ENCODE measurements at places on chromosomes 11 and 22. TPM values are rescaled to one million over a fixed set of nuclear protein-coding genes. Genes with fewer than 3 reads are reported as not detected.
A peak's percentile ranks its signal among the peaks of the same experiment; 100 is the strongest.

DNA sequence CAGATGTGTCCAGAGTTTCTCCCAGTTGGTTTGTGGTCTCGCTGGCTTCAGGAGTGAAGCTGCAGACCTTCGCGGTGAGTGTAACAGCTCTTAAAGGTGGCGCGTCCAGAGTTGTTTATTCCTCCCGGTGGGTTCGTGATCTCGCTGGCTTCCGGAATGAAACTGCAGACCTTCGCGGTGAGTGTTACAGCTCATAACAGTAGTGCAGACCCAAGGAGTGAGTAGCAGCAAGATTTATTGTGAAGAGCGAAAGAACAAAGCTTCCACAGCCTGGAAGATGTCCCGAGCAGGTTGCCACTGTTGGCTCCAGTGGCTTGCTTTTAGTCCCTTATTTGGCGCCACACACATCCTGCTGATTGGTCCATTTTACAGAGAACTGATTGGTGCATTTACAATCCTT, 1.8 kb upstream of the PGA3 start:
- no peak for DNase-seq

GRCh38 chr11:8442301-8442700, 151.7 kb downstream of the STK33 start:
- DNase-seq: no peak

- no peak for DNase-seq
Measured at GRCh38 chr11:23103416-23103815, 243.1 kb upstream of the CCDC179 start.

DNA sequence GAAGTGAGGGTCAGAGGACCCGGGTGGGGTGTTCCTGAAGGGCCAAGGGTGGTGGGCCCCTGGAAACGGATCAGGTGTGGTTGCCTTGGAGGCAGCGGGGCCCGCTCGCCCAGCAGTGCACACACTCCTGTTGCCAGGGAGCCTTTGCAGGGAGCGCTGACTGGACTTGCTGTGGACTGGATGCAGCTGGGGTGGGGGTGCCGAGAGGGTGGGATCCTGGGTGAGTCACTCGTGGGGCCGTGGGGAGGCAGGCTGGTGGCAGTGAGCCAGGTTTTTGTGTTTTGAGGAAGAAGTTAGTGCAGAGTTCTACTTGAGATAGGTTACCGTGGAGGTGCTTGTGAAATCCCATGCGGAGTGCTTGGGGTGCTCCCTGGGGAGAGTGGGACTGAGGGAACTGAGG, 1.3 kb downstream of the MRPL23 start:
- no peak for DNase-seq

- DNase-seq: no peak
Measured at GRCh38 chr11:98944461-98944860, 76.3 kb upstream of the CNTN5 start.

DNA sequence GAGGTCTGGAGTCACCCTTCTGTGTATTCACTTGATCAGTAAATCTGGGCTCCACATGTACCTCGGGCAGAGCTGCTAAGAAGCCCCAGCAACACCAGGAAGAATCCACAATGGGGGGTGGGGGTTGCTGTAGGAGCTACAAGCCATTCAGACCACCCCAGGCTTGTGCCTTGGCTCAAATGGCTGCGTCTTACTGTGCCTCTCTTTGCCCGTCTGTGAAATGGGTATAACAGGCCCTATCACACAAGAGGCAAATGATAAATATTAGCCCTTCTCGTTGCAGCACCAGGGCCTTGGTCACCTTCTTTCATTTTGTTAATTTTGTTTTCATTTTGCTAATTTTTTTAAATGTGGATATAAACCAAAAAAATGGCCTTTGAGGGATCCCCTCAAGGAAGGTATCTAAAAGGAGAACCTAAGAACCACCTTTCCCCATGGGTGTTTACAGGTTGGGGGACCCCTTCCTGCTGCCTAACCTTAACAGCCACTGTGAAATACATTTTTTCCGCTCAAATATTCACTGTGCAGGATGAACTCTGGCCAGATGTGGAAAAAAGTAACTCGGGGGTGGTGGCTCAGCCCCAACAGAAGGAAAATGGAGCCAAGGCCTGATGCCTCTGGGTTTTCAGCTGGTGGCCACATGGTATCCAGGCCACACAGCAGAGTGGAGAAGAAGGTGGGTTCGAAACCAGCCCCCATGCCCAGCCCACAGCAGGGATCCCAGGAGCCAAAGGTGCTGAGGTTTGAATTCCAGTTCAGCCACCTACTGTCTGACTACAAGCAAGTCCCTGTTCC, 284.0 kb downstream of the MN1 start:
- DNase-seq: no peak

DNA sequence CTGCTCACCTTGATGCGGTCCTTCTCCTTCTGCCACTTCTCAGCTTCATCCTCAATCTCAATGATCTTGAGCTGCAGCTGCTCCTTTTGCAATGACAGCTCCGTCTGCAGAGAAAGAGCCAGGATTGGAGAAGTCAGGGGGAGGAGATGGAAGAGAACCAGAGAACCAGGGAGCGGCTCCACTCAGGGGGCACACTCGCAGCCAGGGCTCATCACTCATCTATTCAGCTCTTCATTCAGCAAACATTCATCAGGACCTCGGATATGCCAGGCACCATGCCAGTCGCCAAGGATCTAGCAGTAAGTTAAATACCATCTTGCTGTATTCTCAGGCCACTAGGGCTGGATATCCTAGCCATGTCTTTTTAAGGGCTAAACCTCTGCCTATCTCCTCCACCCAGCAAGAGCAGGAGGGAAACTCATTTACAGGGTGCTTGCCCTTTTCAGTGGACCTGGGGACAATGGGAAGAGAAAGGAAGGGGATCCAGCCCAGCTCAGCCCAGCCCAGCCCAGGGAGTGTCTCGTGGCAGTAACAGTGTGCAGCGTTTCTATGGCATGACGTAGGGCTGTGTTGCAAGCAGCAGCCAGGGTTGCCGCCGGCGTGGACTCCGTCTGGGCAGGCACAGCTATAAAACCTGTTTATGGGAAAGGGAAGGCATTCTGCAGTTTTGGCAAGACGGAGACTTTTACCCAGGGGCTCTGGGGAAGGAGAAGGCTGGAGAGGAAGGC, 9.4 kb downstream of the TRIM29 start:
- peak; percentile 35 for DNase-seq

DNA sequence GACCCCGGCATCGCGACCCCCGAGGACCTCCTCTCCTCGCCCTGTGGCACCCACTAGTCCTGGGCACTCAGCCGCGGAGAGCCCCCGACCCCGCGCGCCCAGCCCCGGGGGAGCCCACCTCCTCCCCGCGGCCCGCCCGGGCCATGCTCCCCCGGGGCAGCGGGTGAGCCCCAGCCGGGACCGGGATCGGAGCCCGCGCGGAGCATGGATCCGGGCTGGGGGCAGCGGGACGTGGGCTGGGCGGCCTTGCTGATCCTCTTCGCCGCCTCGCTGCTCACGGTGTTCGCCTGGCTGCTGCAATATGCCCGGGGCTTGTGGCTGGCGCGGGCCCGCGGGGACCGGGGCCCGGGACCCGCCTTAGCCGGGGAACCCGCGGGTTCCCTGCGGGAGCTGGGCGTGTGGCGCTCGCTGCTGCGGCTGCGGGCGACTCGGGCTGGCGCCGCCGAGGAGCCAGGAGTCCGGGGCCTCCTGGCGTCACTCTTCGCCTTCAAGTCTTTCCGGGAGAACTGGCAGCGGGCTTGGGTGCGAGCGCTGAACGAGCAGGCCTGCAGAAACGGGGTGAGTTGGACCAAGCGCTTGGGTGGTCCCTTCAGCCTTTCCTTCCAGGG, 498 bp downstream of the C2CD2L start:
- no peak for DNase-seq

DNA sequence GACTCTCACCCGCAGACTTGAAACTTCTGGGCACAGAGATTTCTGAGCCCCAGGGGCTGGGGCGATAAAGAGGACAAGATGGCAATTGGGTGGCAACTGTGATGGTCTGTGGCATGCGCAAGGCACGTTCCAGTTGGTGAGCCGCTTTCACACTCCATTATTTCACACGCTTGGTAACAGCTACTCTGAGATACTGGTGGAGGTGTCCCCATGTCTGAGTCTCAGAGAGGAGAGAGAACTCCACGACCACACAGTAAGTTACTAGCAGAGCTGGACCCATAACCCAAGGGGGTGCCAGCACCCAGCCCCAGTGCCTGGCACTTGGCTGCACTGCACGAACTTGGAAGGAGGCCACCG, 6.0 kb upstream of the KCNJ4 start:
- DNase-seq: peak; percentile 61

DNA sequence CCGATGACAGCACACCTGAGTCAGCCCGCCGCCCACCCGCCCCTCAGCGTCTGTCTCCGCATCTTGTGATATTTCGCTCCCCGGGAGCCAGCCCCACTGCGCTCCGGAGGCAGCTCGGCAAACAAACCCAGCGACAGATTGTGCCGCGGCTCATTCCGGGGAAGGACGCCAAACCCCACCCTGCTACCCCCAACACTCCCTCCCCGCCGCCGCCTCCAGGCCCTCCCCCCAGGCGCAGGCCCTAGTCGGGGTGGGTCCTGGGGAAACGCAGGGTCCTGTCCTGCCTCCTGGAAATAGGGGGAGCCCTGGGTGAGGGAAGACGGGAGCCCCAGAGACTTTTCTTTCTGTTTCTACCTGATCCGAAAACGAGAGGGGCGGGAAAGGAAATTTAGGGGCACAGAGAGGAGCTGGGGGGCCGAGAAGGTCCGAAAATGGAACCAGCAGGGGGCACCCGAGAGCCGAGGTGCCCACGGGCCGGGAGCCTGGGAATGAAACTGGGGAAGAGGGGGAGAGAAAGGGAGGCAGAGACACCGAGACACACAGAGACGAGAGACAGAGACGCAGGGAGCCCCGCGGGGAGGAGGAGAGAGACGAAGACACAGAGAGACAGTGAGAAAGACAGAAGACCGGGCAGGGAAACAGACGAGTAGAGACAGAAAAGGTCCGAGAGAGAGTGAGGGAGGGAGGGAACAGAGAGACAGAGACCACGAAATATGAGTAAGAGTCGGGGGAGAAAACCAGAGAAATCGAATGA, 1.7 kb upstream of the RTN4RL2 start:
- no peak for DNase-seq

- peak; percentile 69 for DNase-seq
Measured at GRCh38 chr22:49372530-49373288, 455.0 kb downstream of the BRD1 start.

DNA sequence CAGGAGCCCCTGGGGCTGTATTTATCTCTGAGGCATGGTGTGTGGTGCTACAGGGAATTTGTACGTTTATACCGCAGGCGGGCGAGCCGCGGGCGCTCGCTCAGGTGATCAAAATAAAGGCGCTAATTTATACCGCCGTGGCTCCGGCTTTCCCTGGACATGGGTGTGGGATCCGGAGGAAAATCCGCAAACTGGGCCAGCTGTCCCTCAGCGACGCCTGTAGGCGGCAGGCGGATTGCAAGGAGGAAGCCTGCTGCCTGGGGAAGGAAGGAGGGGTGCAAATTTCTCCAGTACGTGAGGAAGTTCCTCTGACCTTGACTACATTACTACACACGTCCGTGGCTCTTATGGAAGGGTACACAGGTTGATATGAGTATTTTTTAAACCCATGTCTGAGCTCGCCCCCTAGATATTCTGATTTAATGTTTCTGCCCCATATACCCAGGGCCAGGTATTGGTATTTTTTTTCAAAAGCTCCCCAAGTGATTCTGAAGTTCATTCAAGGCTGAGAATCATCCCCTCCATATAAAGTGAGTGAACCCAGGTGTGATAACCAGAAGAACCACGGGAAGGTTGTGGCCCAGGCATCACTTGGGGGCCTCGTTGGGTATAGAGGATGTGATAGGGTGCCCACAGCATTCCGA, 2.8 kb downstream of the MYOD1 start:
- DNase-seq: peak; percentile 62

DNA sequence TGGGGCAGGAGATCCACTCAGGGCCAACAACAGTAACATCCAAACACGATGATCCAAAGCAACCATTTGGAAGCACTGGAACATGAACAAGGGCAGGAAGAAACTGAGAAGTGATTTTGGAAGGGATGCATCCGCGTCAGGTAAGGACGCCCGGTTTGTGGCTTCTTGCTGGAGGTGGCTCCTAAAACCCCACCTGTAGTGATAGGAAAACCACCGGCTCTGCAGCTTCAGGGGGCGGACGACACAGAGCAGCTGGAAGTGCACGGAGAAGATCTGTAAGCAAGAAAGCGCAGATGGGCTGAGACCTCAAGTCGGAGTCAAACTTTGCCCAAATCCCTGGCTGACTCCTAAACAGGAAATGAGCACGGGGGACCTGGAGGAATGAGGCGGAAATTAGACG, 1066.1 kb downstream of the BRD1 start:
- peak; percentile 39 for DNase-seq

DNA sequence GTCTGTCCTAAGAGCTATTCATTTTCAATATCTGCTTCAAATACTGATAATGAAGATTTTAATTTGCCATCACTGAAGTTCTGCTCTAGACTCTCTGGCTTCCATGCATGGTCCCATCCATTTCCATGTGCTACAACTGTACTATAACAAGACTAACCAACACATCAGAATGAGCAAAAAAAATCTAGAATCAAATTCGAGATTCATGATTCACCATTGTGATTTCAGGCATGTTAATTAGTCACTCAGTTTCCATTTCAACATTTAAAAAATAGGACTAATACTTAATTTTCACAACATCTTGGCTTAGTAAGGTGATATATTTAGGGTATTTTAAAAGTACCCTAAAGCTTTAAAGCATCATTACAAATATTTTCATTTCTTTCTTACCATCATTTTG, 22.8 kb downstream of the PICALM start:
- DNase-seq: no peak

NNMT gene
- total RNA-seq: 72.9 TPM

FOLR1 gene
- 0.22 TPM for total RNA-seq

SLC5A4 gene
- total RNA-seq: 0.19 TPM

KCTD21 gene
- 8.5 TPM for total RNA-seq

LARGE2 gene
- not detected for total RNA-seq

APOL1 gene
- 25.6 TPM for total RNA-seq

GAL3ST1 gene
- total RNA-seq: 0.32 TPM
